ENCODE measurements at places on chromosomes 3 and 15.

DNA sequence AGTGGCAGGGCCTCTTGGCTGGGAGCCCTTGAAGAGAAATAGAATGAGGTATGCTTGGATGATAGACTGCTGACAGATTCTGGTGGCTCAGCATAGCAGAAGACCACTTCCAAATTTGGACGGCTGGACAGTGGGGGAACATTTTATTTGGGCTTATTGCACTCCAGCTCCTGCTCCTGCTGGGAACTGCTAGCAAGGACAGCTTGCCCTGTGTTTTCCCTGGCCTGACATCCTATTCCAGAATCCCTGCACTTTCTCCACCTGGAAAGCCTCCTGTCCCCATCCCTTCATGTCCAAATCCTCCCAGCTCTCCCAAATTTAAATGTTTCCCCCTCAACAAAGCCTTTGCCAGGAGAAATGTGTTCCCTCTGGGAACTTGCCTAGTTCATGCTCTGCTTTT, 9.8 kb upstream of the COLQ start:
- DNase-seq = no peak

GRCh38 chr15:39430389-39430788, 150.5 kb upstream of the THBS1 start:
- no peak for DNase-seq

GRCh38 chr15:34796847-34797435, 1.6 kb upstream of the ACTC1 start:
- DNase-seq = no peak

- DNase-seq = no peak
Measured at GRCh38 chr3:48708481-48708889, 8.5 kb downstream of the IP6K2 start.

GRCh38 chr3:39166134-39166710, 12.8 kb upstream of the CSRNP1 start:
- no peak for DNase-seq

GRCh38 chr15:47746516-47746915, 29.2 kb downstream of the SEMA6D start:
- no peak for DNase-seq

- DNase-seq = no peak
Measured at GRCh38 chr3:67067251-67067650, 69.1 kb downstream of the KBTBD8 start.

GRCh38 chr3:76585794-76586392, 454.0 kb upstream of the ROBO2 start:
- no peak for DNase-seq

DNA sequence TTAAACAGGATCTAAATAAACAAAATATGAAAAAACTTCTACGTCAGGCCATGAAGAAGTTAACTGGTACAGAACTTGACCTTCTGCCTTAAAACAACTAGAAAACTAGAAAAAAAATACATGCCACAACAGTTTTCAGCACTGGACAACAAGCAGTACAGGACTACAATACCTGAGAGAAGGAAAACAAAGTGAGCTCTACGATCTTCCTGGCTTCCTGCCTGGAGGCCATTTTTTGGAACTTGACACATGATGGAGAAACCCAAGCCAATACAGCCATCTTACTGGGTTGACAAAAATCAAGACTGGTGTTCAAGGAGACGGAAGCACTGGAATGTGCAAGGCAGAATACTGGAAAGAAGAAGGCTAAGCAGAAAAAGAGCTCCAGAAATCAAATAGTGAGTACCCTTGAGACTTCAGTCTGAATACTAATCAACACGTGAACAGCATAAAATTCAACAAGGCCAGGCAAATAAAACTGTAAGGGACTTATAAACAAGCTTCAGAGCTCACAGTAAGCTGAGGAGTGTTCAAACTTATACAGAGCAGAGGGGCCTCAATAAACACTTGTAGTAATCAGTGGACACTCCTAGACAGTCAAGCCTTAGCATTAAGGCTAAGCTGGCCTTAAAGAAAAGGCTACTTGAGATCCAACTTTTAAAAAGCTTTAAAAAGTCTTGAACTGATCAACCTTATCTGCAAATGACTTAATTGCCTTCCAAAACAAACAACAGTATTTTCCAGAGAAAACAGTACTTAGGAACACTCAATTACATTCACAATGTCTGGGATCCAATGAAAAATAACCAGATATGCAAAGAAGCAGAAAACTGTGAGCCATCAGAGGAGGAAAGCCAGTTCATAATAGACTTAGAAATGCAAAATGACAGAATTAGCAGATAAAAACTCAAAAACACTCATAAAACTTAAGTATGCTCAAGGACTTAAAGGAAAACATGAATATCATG, 63.2 kb downstream of the DLG1 start:
- no peak for DNase-seq

DNA sequence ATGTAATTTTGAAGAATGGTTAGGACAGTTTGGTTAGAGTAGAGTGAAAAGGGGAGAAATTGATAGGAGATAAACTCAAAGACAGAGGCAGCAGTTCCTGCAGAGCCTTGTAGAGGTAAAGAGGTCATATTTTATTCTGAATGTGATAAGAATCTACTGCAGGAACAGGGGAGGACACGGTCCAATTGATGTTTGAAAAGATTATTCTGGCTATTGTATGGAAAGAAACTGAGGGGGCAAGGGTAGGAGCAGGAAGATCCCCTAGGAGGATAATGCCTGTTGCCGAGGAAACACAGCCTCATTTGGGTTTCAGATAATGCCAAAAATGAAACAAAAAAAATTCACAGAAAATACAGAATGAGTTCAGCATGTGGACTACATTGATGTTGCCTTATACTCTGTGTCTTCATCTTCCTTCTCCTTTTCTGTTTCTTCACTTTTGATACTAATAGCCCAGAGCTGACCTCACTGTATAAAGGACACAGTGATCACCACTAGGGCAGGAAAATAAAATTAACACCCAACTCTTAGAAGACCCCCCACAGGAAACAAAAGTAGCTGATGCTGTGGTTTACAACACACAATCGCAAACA, 454.6 kb upstream of the UBE2E2 start:
- DNase-seq = no peak
